ENCODE measurements at places on chromosomes 1 and 21.

GRCh38 chr1:207755846-207756693, 4.2 kb downstream of the CD46 start:
- DNase-seq = no peak

DNA sequence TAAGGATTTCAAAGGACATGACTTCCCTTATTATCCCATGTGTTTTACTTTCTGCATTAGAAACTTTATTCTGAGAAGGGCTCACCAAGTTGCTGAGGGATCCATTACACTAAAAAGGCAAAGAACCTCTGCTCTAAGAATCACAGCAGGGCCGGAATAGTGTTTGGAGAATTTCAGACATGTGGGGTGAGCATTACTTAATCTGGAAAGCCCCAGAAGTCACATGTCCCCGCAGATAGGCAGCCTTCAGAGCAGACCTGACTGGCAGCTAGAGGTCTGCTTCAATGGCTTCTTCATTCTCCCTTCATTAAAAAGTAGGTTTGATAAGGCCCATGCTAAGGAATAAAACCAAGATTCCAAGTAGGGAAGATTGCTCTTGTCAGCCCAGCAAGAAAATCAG, 52.6 kb upstream of the RBM15 start:
- no peak for DNase-seq

DNA sequence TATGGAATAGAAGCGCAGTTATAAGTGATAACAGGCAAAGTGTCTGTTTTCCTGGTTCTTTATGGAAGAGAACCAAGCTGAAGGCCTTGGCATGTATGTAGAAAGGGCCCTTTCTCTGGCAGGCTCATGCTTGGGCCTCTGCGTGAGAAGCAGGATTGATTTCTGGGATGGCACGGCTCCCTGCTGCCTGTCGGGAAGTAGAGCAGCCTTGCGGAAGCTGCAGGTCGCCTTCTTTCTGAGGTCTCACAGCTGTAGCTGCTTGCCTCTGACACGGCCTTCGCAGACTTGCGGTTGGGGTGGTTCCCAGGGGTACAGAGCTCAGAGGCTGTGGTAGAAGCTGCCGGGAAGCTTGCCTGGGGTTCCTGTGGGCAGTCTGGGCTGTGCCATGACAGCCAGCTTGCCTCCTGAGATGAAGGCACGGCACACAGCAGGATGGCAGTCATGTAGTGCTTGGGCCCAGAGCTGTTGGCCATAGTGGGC, 39.4 kb downstream of the TRAPPC10 start:
- no peak for DNase-seq

GRCh38 chr1:100246738-100247137, 2.9 kb downstream of the DBT start:
- DNase-seq = no peak

DNA sequence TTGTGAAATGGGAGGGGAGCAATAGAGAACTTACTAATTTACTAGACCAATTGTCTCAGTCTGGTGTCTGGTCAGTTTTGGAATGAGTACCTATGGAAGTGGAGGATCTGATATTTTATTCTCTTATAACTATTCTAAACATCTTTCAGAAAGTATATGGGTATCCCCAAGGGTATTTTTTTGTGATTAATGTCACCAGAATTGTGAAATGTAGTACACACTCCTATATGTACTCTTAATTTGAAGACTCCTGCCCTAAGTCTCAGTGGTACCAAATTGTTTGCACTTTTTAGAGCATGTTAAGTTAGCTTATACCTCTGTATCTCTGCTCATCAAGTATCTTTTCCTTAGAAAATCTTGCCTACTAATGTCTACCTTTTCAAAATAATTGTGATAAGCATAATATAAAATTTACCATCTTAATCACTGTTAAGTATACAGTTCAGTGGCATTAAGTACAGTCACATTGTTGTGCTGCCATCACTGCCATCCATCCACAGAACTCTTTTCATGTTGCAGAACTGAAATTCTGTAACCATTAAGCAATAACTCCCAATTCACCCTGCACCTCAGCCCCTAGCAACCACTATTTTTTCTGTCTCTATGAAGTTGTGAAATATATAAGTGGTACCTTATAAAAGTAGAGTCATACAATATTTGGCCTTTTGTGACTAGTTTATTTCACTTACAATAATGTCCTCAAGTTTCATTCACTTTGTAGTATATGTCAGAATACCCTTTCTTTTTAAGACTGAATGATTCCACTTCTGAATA, 40.5 kb downstream of the SLC30A7 start:
- no peak for DNase-seq

- DNase-seq = no peak
Observed at GRCh38 chr1:243495442-243496186, 239.8 kb downstream of the SDCCAG8 start.

DNA sequence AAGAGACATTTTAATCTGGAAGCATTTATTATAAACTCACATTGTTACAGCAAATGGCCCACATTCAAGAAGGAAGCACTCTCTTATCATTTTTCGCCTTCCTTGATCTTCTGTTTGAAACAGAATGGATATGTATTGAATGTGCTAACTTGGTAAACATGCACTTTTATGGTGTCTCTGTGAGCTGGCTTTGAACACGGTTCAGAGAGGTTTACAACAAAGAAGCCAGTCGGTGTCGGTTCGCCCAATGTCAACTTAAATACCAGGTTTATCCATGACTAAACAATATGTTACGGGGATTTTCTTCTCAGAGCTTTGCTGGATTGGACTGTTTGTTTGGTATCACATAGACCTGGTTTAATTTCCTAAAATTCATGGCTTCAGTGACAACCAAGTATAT, 226.4 kb downstream of the TGFB2 start:
- no peak for DNase-seq

DNA sequence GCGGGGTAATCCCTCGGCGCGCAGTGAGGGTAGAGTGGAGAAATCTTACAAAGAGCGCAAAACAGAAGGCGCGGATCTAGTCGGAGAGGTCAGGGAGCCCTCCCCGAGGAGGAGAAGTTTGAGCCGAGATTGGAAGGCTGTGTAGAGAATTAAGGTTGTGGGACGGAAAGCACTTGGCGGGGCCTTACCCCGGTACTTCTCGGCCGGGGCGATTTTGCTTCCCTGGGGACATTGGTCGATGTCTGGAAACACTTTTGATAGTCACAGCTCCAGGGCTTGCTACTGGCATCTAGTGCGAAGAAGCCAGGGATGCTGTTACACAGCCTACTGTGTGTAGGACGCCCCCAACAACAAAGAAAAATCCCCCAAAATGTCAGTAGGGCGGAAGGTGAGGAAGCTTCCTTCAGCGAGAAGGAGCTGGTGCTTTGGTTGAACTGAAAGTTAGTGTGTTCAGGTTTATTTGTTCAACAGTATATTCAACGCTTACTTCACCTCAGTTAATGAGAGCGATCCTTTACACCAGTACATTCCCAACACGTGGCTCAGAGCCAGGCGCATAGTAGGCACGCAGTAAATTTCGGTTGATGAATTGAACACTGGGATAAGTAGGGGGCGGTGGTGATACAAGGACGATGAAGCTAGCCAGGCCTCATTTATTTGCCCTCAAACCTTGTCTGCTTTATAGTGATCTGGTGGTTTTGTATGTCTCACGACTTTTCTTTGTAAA, 807 bp downstream of the CEP85 start:
- no peak for DNase-seq

GRCh38 chr1:203570805-203571204, 55.8 kb upstream of the ATP2B4 start:
- DNase-seq = no peak

DNA sequence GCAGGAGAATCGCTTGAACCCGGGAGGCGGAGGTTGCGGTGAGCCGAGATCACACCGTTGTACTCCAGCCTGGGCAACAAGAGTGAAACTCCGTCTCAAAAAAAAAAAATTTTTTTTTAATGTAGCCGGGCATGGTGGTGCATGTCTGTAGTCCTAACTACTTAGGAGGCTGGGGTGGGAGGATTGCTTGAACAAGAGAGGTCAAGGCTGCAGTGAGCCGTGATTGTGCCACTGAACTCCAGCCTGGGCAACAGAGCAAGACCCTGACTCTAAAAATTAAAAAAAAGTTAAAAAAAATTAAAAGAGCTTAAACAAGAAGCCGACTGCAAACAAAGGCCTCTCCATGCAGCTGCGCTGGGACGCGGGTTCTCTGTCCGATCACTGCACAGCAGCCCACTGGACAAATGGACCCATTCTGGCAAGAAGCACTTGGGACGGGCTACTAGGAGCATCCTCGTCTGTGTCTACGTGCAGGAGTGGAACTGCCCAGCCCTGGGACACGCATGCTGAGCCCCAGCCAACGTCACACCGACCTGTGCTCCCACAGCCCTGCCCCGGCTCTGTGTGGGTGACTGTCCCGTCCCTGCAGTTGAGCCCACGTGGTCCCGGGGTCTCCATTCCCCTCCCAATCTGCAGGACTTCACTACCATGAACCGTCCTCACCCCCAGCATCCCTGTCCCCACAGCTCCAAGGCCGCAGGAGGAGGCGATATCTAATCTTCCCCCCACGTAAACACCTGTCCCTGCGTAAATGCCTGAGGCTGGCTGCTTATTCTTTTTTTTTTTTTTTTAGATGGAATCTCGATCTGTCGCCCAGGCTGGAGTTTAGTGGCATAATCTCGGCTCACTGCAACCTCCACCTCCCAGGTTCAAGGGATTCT, 12.3 kb downstream of the SLC35E2B start:
- no peak for DNase-seq

DNA sequence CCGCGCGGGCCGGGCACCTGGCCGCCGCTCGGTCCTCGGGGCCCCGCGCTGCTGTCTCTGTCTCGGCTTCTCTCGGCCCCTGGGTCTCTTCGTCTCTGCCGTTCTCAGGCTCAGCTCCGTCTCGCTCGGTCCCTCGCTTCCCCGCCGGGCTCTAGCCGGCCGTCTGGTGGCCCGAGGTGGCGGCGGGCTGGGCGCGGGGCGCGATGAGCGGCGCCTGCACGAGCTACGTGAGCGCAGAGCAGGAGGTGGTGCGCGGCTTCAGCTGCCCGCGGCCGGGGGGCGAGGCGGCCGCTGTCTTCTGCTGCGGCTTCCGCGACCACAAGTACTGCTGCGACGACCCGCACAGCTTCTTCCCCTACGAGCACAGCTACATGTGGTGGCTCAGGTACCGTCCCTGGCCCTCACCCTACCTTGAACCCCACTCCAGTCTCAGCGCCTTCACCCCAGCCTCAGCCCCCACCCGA, 355 bp downstream of the SHISAL2A start:
- no peak for DNase-seq

DNA sequence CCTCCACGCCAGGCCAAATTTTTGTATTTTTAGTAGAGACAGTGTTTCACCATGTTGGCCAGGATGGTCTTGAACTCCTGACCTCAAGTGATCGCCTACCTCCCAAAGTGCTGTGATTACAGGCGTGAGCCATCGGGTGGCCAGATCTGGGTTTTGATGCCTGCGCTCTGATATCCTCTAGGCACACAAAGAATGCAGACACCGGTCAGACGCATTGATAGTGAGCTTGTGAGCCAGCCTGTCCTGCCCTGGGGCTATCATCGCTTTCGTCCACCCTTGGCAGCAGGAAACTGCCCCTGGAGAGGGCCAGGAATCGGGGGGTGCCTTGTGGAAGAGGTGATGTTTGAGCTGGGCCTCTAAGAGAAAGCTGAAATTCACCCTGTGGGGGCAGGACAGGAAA, 4.0 kb downstream of the FBLIM1 start:
- DNase-seq = no peak

DNA sequence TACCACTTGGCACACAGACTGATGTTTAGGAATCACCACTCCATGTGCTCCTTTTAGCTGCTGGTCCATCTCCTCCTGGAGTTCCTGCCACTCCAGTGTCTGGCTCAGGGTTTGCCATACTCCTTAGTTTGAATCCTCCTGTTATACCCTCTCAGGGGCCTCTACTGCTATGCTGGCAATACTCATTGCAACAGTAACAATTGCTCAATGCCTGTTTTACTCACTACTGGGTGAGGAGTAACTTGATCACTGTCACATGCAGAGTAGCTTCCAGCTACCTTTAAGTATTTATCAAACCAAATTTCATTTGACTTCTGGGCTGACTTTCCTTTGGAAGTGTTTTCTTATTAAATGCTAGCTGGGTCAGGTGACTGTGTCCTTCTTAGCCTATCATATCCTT, 107.2 kb upstream of the WLS start:
- no peak for DNase-seq

GRCh38 chr1:24793447-24794129, 48.3 kb downstream of the CLIC4 start:
- no peak for DNase-seq

DNA sequence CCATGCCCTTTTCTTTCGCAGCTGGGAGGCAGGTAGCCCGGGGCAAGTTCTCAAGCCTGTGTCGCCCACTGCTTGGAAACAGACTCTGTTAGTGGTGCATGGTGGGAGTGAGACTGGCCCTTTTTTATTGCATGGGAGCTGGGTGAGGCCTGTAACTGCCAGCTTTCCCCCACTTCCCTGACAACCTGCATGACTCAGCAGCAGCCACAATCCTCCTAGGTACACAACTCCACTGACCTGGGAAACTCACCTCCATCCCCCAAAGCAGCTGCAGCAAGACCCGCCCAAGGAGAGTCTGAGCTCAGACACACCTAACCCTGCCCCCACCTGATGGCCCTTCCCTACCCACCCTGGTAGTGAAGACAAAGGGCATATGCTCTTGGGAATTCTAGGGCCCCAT, 25.8 kb downstream of the PIGP start:
- no peak for DNase-seq

- DNase-seq = no peak
Observed at GRCh38 chr1:109895720-109896504, 14.7 kb upstream of the CSF1 start.

DNA sequence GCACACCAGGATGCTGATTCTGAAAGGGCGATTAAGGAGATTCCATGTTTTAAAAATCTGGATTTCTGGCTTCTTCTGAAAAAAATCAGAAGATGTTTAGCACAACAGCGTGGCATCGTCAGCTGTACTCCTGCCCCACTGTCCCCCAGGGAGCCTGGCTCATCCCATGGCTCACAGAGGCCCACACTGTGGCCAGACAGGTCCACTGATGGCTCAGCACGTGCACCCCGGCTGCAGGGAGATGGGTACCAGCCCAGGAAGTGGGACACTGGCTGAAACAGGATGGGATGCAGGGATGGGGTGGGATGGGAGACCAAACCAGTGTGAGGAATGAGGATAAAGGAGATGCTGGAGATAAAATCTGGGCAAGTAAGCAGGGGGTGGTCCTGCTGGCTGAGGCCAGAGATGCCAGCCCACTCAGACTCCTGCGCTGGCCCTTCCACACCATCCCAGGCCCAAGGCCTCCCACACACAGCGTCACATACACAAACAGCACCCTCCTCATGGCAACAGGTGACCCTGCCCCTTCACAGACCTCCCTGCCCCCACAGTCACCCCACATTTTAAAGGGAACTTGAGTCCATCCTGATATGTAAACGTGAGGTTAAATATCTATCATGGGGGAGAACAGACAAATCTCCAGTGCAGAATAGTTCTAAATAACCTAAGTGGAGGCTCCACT, 23.9 kb upstream of the SAMD11 start:
- DNase-seq = no peak

GRCh38 chr1:103958699-103959098, 209.0 kb downstream of the AMY1C start:
- no peak for DNase-seq

DNA sequence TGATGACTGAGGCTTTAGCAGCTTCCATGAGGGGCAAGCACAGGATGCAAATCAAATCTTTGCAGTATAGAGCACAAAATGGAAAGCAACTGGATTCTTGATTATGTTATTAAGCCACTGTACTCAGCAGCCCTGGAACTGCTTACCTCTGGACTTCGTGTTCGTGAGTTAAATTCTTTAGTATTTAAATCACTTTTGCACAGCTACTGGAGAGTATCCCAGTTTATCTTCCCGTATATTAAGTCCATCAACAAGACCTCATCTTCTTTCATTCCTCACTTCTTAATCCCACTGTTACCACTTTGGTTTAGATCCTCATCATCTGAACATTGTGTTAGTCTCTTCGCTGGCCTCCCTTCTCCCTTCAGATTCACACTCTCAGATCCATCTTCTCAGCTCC, 108.9 kb downstream of the GREM2 start:
- DNase-seq = no peak
